NCI-H187 treated with DMSO at 0.1 percent for 48 hours (cell line): ENCODE measurements at places on chromosomes 7 and 10.

- DNase-seq: no peak
These were observed 127.9 kb upstream of the PRSS58 start for GRCh38 chr7:142385491-142386340.

DNA sequence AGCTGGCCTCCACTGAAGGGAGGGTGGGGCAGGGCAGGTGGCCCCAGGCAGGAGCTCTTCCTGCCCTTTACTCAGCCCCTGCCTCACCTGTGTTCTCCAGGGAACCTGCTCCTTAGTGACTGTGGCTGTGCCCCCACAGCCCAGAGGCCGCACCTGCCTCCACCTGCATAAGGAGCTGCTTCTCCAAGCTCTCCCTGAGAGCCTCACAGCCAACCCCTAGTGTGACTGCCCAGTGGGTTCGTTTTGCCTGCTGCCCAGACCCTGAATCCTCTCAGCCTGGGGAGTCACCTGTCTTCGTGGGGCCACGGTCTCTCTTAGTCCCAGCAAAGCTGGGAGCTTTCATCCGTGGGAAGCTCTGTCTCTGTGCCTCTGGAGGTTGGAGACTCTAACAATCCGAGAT, 94.4 kb downstream of the GLRX3 start:
- DNase-seq: no peak

- no peak for DNase-seq
These were observed 10.2 kb upstream of the SDHAF3 start for GRCh38 chr7:97107192-97107800.

GRCh38 chr7:150487625-150488024, 27.0 kb upstream of the GIMAP7 start:
- DNase-seq: no peak

GRCh38 chr10:131111471-131112080, 199.9 kb downstream of the TCERG1L start:
- DNase-seq: no peak

DNA sequence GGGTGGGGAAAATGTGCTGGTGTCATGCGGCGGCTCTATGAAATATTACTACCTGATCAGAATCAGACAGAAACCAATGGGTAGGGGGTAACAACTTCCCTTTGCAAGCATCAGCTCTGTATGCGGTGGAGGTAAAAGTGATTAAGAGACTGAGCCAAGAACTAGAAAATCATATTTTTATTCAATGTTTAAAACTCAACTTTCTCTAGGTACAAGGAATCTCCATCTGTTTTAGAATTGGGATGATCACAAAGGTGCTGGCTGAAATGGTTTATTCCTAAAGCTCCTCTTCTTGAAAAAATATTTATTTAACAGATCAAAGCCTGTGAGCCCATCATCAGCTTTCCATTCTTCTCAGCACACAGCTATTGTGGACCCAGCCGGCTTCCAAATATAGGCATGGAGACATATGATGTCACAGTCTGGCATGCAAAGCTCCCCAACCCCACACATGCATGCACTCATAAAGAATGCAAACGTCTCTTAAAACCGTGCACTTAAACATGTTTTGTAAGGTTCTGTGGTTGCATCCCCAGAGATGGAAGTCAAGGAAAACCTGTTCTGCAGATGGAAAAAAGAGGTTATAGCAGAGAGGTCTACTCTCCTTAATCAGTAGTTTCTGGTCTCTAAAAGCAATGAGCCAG, 126.0 kb downstream of the SKIDA1 start:
- DNase-seq: no peak

- no peak for DNase-seq
These were observed 22.6 kb downstream of the PLAC9 start for GRCh38 chr10:80154978-80155695.

DNA sequence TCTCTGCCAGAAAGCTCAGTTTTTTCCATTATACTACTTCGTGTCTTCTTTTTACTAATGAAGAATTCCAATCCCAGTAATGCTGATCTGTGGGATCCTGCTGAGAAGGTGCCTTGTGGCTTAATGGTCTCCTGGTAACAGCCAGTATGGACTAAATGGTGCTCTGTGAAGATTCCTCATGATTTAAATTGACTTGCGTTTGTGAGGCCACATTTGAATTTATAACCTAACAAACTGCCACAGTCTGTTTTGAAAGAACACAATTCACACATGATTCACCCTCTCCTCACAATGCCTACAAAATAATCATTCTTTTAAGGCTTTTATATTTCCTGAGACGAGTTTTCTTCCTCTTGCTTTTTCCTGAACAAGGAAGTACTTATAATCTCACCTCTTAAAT, 140.0 kb downstream of the MBL2 start:
- DNase-seq: no peak

DNA sequence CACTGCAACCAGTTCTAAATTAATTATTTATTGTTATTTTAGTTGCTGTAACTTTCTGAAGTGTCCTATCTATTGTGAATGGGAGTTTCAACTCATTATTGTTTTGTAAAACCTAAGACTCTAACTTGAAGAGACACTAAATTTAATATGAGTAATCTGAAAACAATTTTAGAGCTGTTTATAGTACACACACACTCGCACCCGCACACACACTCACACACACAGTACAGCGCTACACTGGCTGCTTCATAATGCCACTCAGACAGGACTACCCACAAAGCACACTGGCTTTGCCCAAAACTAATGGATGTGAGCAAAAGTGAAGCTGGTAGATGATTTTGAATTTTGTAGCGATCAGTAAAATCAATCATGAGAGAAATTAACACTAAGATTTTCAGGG, 238.9 kb upstream of the ETV1 start:
- DNase-seq: no peak

- no peak for DNase-seq
These were observed 302.1 kb upstream of the IMMP2L start for GRCh38 chr7:111864291-111864976.

DNA sequence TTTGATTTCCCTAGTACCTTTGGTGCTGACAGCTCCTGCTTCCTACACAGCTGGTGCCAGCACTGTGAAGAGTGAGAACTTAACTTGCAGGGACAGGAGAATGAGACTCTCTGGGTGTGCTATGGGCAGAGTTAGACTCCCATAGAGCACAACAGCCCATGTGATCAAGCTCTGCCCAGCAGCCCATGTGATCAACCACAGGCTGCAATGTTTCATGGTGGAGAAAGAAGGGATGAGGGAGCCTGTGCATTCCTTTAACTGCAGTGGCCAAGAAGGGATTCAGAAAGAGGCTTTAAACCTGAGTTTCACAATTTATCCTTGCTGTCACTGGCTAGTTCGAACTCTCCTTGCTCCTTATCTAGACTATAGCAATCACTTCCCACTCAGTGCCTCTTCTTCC, 10.0 kb upstream of the MEST start:
- no peak for DNase-seq

GRCh38 chr10:804191-804781, 114.8 kb upstream of the DIP2C start:
- no peak for DNase-seq

DNA sequence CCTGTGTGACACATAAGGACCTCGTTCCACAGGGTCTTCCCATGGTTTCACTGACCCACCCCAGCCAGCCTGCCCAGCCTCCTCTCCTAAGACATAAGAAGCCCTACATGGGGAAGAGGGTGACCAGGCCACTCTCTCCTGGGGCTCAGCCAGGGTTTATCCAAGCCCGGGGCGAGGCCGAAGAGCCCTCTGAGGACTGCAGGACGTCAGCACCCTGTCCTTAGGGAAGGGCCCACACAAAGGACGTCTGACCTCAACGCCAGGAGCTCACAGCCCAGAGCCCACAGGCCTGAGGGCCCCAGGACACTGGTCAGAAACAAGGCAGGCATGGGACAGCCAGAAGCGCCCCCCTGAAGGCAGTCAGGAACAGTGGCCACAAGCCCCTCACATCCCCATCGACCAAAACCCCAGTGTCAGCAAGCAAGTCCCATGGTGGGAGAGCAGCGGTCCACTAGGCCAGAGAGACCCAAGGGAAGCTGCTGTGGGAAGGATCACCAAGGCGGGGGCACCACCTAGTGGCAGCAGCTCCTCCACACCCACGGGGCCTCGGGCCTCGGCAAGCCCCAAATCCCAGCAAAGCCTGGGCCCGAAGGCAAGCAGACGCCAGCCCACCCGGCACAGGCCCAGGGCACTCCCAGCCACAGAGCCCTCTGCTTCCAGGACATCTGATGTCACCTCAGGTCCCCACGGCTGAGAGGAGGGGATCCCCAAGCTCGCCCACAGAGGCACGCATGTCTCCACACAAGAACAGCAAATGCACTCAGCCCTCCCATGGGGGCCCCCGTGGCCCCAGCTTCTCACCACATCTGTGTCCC, 23.4 kb downstream of the MAD1L1 start:
- no peak for DNase-seq

DNA sequence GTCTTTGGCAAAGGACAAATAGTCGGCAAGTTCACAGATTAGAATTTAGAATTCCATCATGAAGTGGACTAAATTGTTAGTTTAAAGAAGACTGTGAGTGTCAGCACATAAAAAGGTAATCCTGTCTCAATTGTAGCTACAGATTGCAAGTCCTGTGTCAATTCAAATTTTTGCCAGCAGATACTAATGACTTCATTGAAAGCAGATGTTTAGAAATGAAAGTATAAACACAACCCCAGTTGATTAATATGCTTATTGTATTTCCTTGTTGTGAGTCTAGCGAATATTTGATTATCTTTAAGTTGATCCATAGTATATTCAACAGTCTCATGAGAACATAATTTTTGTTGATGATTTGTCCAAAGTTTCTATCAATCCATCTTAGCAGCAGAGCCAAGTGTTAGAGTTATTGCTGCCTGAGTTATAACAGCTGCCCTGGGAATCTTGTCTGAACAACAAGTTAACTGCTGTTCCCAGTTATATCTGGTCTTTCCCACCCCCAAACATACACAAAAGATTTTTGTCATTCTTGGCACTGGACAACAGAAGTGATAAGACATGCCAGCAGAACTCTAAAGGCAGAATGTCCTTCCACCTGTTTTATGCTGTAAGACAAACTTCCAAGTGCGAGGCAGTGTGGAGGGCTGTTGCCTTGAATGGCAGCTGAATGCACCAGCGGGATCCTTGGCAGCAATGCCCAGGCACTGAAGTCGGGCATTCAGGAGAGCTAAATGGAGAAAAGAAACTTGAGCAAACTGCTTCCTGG, 21.3 kb upstream of the HERPUD2 start:
- DNase-seq: no peak

DNA sequence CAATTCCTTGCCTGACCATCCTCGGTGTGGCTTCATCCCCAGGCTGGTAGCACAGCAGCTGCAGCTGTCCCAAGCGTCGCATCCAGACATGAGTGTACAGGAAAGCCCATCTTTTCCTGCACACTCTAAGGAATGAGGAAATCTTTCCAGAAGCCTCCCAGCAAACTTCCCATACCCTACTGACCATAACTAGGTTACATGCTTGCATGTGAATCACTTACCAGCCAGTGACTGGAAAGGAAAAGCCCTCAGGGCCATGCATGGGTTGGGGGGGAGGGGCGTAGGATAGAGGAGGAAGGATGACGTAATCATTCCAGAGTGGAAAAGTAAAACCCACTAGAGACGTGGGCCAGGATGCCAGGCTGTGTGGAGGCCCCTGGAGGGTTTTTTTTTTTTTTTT, 18.9 kb upstream of the ZNF212 start:
- no peak for DNase-seq

- DNase-seq: no peak
These were observed 15.4 kb downstream of the NRAP start for GRCh38 chr10:113648478-113648877.

- DNase-seq: no peak
These were observed 137.8 kb downstream of the ZMYND11 start for GRCh38 chr10:273088-273487.
